ENCODE measurements at places on chromosomes 5 and 9.

DNA sequence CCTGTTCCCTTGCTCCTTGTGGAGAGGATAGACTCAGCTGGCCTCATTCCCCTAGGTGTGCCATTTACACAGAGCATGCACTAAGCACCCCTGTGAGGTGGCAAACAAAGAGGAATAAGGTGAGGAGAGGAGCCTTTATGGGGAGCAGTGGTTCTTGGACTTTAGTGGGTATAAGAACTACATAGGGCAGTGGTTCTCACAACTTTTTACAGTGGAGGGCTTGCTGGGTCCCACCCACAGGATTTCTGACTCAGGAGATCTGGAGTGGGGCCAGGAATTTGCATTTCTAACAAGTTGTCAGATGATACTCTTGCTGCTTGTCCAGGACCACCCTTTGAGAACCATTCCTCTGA lies 42.0 kb downstream of the CSF1R start:
- no peak for DNase-seq

- no peak for DNase-seq
These were observed 30.8 kb upstream of the PANK3 start for GRCh38 chr5:168609806-168610482.

GRCh38 chr9:117555964-117556629 lies 141.2 kb upstream of the ASTN2 start:
- DNase-seq: no peak

- no peak for DNase-seq
These were observed 27.7 kb downstream of the GLIS3 start for GRCh38 chr9:4272126-4272525.

DNA sequence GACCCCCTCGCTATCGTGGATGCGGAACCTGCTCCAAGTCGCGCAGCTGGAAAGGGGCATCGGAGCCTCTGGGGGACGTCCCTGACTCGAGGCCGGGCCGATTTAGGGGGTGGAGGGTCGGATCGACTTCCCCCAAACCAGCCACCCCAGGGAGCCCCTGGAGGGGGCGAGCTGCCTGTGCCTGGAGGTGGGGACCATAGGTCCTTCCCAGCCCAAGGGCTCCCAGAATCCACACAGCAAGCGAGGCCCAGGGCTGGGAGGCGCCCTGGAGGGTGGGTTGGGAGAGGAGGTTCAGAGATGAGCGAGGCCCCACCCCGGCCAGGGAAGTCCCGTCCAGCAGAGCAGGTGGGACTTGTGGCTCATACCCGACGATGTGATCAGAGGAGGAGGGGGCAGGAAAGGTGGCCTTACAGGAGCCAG lies 147.6 kb downstream of the GAPVD1 start:
- no peak for DNase-seq

DNA sequence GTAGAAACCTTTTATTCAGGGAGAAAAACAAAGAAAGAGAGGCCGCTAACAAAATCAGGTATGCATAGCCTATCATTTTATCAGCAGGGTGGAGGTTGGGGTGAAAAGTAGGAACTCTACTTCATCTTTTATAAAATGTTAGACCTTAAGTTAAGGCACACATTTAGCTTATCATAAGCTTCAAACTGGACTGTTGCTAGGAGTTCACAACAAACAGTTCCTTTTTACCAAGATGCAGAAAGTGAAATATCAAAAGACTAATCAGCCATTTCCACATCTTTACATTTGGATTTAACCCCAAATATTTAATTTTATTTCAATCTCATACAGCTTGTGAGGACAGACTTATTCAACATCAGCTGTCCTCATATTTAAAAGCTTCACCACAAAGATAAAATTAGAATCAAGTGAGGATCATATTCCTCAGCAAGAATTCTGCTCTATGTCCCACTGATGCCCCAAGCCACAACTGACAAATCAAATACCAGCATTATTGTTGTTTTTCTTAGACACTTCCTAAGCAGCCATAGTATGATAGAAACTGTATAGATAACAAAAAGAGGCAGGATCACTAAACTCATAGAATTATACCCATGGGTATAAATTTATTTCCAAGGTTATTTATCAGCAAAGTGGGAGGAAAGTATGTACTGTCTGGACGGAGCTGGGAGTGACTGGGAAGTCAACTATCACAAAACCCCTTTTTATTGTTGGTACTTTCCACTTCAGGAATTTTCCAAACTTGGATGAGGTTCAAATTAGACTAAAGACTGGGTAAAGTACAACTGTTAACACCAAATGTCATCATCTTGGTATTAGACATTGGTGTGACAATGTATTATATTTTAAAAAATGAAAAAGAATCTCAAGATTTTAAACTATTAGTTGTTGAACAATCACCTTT lies 29.9 kb upstream of the MYOT start:
- no peak for DNase-seq

GRCh38 chr9:33137781-33138264 lies 29.3 kb downstream of the B4GALT1 start:
- DNase-seq: no peak

DNA sequence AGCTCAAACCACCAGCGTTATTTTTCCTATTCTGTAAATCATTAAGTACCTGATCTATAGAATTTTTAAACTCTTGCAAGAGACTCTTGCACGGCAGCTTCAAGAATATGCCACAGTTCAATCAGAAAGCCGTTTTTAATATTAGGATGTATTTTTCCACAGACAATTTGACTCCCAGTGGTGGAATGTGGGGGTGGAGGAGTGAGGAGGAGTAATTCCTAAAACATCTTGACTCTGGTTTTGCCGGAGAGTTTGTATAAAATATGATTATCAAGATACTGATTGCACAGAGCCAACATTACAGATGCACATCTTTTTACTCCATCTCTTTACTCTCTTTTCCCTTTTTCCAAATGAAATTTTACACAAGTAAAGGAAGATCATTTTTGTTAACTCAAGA lies 288.3 kb downstream of the ENC1 start:
- no peak for DNase-seq

DNA sequence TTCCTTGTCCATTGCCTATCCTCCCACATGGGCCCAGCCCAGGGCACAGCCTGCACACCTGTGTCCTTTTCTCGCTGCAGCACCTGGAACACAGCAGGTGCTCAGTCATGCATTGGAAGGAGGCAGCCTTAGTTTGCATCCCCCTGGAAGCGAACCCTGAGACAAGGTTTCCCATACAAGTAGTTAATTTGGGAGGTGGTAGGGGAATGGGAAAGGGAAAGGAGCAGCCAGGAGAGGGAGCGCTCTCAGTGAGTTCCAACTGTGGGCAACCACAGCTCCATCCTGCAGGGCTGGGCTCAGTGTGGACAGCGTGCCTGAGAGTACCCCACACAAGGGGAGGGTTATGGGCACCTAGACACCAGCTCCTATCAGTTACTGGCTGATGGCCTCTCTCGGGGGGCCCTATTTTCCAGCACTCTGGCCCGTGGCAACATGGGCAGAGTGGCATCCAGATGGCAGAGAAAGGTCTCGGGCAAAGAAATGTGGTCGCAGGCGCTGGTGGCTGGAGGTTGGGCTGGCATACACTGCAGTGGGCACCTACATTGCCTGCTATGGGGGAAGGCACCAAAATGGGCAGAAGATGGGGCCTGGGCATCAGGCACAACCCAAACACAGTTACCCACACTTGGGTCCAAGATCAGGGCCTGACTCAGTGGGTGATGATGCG lies 50.1 kb downstream of the TSPAN17 start:
- DNase-seq: no peak

GRCh38 chr5:5018578-5018970 lies 121.6 kb upstream of the ADAMTS16 start:
- DNase-seq: no peak

- no peak for DNase-seq
These were observed 128.6 kb downstream of the SPATA31D1 start for GRCh38 chr9:82117026-82117811.

DNA sequence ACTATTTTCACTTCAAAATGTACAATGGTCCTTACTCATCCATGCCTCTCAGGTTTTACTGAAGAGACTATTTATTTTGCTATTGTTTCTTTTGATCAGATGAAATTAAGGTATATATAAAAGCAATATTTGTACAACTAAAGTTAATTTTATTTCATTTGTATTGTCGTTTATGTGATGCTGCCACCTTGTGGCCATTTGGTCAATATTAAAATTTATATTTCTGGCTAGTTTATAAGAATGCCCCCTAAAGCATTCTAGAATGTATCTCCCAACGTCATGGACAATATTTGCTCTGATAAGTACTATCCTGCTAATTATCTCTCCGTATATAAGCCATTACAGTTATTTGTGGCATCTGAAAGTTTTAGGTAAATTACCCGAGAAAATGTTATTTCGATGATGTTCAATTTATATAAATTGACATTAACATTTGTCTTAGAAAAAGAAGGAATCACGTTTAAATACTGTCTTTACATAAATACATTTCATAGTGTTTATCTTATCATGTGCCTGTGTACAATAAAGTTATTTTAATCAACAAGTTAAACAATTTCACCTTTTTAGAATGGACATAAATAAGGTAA lies 680.0 kb downstream of the TAF11L14 start:
- no peak for DNase-seq

DNA sequence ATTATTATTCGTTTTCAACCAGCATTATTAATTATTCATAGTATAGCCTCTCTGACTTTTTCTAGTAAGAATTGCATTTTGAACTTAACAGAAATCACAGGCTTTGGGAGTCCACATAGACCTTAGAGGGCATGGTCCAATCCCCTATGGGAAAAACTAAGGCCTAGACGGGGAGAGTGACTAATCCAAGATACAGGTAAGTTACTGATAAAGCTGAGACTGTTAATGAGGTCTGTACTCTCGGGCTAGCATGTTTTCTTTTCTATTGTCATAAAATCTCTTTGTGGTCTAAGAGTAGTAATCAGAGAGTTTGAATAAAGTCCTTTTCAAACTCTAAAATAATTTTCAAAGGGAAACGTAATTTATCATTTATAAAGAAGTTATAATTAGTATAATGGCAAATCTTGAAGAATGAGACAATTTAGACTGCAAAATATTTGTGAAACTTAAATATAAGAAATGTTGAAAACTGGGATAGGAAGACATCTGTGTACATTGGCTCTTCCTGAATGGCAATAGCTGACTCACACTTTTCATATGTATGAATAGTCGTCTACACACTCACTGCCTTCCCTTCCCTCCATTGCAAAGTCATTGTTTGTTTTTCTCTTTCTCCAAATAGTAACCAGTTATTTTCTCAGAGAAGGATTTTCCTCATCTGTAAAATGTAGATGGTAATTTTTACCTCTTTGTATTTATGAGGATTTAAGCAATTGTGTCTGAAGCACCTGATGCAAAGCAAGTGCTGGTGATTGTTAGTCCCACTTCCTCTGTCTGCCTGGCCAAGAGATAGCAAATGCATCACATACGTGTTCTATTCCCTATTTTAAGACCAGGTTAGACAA lies 207.9 kb upstream of the CD180 start:
- DNase-seq: no peak

DNA sequence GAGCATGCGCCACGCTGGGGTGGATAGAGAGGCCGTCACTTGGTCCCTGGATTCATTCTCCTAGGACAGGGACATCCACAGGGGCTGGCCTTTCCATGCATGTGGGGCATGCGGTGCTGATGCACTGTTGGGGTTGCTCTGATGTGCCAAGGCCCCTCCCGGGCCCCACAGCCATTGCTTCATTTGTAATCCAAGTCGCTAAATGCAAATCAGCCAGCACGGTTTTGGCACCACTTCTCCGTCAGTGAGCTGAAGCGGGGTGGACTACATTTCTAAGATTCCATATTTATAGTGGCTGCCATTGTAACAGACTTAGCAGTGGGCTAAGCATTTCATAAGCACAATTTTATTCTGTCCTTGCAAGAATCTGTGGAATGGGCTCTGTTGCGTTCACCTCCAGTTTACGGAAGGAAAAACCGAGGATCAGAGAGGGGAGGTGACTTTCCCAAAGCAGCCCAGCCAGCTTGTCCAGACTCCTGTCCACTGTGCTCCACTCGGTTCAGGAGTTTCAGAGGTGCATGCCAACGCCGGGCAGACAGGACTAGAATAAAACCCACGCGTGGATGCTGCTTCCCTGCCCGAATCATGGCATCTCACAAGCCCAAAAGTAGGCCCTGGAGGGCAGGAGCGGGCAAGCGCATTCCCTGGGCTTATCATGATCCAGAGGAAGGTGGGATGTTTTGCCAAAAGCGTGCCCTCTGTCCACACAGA lies 102.6 kb upstream of the COL5A1 start:
- DNase-seq: no peak

- DNase-seq: no peak
These were observed 78.6 kb downstream of the MRPS27 start for GRCh38 chr5:72241346-72242003.

All from stimulated activated CD8-positive, alpha-beta memory T cell treated with anti-CD3 and anti-CD28 coated beads, Interleukin-15, amount 100 ng/mL, for 4 hours (primary cell).